BJ (cell line): ENCODE measurements at places on chromosomes 11 and 22.

- no peak for DNase-seq
Observed at GRCh38 chr11:30344085-30344484, 21.2 kb downstream of the ARL14EP start.

GRCh38 chr11:113764527-113765219 is 8.8 kb downstream of the ZW10 start:
- no peak for DNase-seq

GRCh38 chr11:86176165-86176884 is 68.2 kb upstream of the EED start:
- DNase-seq: no peak

DNA sequence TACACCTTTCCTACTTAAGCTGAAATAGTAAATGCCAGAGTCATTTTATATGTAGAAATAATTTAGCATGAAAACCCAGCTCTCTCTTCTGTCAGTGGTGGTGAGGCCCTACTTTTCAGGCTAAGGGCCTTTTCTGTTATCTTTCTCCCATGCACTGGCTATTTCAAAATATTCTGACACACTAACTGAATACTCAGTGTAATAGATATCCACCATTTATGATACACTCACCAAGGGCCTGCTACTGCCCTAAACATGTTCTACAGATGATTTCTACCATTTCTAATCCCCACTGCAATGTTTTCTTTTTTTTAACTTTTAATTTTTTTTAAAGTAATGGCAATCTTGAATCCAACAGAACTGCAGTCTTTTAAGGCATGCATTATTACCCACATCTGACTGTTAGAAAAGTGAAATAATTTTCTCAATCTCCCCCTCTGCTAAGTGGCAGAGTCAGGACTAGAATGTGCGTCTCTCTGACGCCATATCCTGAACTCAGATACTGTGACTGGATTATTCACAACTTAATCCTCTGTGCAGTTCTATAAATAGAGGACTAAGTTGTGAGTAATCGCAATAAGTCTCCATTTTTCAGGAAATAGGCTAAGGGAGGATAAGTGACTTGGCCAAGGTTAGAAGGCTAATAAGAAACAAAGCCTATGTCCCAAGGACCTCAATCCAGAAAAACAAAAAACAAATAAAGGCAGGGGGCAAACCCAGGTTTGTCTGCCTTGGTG is 44.0 kb downstream of the GRAMD1B start:
- peak; percentile 88 for DNase-seq

GRCh38 chr11:116117331-116118137 is 613.3 kb upstream of the CADM1 start:
- no peak for DNase-seq

- DNase-seq: peak; percentile 80
Observed at GRCh38 chr11:83033972-83034672, 37.6 kb downstream of the RAB30 start.

DNA sequence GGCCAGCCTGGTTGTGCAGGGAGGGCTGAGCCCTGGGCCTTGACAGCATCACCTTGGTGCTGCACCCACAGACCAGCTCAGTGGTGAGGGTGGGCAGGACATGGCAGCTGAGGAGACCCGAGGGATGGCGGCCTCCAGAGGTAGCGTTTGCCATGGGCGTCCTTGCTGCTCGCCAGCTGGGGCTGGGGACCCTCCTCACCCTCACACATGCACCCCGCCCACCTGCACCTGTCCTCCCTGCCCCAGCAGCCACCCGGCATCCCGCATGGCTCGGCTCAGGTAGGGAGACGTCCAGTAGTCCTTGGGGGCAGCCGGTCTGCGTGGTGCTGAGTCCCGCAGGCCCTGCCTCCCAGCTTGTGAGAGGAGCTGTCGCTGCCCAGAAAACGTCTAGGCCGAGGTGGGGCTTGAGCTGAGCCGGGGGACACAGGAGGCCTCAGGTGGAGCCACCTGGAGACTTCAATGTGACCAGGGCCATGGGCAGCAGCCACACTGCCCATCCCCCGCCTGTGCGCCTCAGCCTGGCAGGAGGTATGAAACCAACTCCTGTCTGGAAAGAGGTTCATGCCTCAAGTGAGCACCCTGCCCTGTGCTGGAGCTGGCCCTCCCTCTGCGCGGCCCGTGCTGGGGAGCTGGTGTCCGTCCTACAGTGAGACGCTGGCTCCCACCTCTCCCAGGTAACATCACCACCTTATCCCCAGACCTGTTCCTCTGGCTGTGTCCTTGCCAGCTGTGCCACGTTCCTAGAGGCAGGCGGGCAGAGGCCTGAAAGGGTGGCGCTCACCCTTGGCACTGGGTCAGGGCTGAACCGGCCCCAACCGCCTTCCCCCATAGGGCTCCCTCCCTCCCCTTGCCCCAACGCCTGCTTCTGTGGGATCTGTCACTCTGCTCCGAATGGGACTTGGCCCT is 3.3 kb upstream of the TRABD start:
- no peak for DNase-seq

GRCh38 chr11:111384494-111384893 is 5.4 kb upstream of the POU2AF1 start:
- DNase-seq: no peak

DNA sequence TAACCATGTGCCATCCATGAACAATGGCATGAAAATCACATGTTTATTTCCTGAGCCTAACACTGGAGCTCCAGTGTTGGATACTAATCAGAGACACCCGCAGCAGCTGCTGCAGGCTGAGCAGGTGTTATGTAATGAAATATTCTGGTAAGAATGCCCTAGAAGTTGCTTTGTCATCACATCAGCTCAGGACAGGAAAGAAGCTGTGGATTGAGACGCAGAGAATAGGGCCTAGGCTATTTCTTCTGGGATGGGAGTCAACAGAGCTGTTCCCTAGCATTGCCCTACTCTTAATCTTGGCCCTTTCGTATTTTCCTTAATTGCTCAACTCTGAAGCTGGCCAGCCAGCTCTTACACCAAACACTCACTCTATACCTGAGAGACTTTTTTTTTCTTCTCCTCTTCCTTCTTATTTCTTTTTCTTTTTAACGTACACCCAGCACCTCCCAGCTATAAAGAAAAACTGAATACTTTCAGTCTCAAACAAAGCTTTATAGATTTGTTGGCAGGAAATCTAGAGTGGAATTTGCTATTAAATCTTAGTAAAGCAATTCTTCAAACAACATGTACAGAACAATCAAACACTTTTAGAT is 31.9 kb downstream of the RASSF10 start:
- DNase-seq: no peak

- no peak for DNase-seq
Observed at GRCh38 chr11:128372977-128373376, 214.4 kb downstream of the ETS1 start.

- no peak for DNase-seq
Observed at GRCh38 chr11:14930369-14930768, 38.3 kb upstream of the CYP2R1 start.

- no peak for DNase-seq
Observed at GRCh38 chr11:45028911-45029682, 78.4 kb upstream of the TP53I11 start.

- DNase-seq: no peak
Observed at GRCh38 chr22:46039535-46039934, 62.6 kb upstream of the WNT7B start.

DNA sequence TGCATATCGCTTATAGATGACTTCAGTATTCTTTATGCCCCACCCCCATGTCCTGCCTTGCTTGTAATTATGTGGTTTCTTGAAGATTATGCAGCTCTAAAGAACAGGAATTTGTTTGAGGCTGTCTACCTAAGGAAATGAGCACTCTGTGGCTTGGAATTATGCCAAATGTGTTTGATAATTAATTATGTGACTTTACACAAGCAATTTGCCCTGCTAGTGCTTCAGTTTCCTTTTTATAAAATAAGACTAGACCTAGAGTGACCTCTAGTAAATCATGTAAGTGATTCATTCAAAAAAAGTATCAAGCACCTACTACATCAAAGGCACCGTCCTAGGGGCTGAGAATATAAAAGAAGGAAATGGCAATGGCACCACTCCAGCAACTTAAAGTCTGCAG is 491.5 kb upstream of the KIRREL3 start:
- no peak for DNase-seq

DNA sequence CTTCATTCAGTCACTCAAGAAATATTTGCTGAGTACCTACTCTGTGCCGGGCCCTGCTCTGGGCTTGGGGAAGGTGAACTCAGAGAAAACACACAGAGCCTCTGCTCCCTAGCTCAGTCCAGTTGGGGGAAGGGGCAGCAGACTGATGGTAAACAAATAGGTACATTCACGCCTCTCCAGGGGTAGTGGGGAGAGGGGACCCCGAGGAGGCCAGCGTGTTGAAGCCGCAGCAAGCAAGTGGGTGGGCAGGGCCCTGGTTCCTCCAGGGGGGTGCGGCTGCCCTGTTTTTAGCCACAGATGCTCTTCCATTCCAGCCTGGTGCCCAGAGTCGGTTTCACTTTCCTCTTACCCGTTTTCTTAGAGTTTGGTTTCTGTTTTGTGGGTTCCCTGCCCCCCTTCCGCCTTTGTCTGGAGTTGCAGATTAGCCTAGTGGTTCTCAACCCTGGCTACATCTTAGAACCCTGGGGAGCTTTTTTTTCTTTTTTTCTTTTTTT is 8.7 kb downstream of the DRAP1 start:
- no peak for DNase-seq

GRCh38 chr11:115929618-115930129 is 425.5 kb upstream of the CADM1 start:
- DNase-seq: no peak

- DNase-seq: no peak
Observed at GRCh38 chr11:24496736-24497725, at the start of gene LUZP2. LUZP2 (plus strand) TSS chr11:24497053.

DNA sequence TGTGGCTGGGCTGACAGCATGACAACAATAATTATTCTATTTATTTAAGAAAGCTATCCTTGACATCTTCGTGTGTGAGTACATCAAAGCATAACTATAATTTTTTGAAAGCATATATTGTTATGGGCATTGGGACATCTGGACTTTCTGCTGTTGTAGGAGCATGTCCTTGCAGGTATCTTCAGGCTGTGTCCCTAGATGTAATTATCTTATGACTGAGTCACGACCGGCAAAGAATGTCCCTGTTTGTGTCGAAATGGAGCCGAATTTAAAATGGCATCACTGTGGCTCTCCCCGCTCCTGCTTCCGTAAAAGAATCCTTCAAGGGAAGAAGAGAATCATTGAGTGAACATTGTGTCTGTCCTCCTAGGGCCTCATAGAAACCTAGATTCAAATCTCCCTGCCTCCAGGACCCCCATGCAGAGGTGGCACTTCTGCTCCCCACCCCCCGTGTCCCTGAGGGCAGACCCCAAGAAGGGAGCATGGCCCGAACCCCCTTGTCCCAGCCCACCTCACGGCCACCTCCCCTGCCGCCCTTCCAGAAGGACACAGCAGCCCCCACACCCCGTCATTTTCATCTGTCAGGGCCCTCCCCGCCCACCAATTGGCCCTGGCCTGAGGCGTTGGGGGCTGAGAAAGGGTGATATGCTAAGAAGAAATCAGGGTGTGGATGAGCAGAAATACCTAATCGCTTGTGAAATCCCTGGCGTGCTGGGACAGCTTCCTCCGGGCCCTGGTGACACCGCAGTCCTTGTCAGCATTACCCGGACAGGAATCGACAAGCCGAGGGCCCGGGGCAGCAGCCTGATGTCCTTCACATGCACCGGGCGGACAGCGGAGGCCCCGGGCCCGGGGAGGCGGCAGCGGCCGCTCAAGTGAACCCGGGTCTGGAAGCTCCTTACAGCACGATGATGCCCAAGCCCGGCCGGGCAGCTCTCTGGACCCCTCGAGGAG is 48.6 kb upstream of the SLC22A12 start:
- no peak for DNase-seq

DNA sequence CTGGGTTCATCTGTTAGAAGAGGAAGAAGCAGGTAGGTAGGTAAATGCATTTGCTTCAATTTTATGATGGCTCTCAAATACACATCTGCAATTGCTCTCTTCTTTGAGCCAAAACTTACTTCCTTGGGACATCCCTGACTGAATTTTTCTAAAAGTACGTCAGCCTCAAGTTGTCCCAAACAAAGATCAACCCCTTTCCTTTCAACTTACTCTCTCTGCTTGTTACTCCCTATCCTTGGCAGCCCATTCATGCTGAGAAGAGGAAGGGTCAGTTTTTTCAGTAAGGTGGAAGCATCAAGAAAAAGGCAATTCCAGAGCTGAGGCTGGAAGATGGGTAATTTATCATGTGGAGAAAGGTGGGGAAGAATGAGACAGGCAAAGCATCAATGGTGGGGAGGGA is 111.2 kb downstream of the LRRC32 start:
- no peak for DNase-seq

GRCh38 chr11:125433454-125434121 is 62.5 kb downstream of the FEZ1 start:
- no peak for DNase-seq

- no peak for DNase-seq
Observed at GRCh38 chr22:37776639-37777005, 31.1 kb upstream of the GCAT start.

DNA sequence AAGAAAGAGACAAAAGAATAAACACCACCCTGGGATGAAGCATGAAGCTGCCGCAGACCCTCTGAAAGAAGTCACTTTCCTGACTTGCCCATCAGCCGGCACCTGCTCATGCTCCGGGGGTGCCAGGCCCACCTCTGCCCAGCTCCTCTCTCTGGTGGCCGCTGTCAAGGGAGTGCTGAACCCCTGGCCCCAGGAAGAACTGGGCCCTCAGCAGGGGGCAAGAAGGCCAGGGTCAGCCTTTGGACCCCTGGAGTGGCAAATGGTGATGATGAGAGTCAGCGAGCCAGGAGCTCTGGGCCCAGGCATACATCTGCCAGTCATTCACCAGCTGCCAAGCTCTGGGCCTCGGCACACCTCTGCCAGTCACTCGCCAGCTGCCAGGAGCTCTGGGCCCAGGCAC is 17.4 kb downstream of the TTLL8 start:
- no peak for DNase-seq

DNA sequence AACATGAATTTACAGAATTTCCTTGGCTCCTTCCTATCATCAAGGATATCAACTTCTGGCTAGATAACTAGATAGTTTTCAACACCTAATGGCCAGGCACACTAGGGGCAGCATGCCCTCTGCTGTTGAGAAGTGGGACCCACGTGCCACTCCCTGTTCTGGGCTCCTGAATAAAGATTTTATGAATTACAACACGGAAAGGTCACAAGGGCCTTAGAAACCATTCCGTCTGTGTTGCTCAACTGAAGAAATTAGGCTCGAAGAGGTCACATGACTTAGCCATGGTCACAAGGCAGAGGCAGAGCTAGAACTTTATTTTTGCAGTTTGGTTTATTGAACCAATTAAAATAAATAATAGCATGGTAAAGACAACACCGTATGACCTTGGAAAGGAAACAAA is 36.0 kb downstream of the PRCP start:
- no peak for DNase-seq

GRCh38 chr22:20010307-20011122 is 6.1 kb downstream of the ARVCF start:
- DNase-seq: no peak

DNA sequence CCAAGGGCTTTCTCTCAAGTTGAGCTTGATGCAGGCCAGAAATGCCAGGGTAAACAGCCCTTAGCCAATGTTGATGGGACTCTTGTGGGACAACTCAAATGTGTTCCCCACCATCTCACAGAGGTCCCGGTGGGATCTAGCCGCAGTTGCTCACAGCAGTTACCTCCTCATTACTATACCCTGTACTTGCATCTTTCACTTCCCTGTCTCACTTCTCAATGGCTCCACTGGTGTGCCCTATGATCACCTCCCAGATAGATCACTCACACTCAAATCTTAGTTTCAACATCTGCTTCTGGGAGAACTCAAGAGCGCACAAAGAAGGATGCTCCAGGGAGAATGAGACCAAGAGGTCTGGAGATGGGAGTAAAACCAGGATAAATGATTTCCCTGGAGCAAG is 47.0 kb downstream of the RCN1 start:
- no peak for DNase-seq

- DNase-seq: no peak
Observed at GRCh38 chr11:96309016-96309642, 33.9 kb downstream of the MAML2 start.
